ENCODE measurements at places on chromosomes 7 and 10.

GRCh38 chr10:34092891-34093290 lies 722.2 kb downstream of the PARD3 start:
- DNase-seq, result no peak

- no peak for DNase-seq
Observed at GRCh38 chr7:128738570-128739047, 550 bp upstream of the CALU start.

GRCh38 chr7:2092279-2092678 lies 140.5 kb downstream of the MAD1L1 start:
- DNase-seq, result no peak

DNA sequence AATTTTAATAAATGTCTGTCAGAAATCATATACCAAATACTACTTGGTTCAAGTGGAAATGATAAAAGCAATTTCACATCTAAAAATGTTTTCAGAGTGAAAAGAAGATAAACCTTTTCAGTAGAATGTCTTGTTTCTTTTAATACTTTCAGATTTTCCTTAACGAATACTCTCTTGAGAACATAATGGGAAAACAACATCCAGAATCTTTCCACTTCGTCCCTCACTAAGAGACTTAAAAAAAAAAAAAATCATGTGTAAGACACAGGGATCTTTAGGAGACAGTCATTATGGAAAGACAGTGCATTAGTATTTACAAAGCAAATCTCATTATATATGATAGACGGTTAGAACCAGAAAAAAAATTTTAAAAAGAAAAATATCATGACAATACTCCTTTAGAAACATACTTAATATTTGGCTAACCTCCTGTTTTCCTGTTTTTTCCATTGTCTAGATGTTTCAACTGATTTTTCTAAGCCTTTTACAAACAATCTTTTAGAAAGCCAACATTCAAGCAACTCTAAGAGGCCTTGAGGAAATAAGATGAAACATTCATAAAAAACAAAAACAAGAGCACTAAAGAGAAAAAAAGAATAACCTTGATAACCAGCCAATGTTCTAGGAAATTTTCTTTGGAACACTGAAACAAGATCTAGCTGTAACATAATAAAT lies 339.9 kb upstream of the LRRN3 start:
- DNase-seq, result no peak

DNA sequence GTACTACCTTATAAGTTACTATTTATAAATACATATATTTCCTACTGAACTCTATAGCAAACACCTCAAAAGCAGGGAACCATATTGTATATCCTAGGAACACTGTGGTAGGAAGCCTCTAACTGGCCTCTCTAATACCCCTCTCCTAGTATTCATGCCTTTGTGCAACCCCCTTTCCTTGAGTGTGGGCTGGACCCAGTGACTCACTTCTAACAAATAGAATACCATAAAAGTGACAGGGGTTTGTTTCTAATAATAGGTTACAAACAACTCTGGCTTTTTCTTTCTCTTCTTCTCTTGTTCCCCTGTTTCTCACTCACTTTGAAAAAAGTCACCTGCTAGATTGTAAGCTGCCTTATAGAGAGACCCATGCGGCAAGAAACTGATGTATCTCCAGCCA lies 51.6 kb upstream of the MACC1 start:
- DNase-seq, result no peak

GRCh38 chr10:70833601-70834000 lies 17.9 kb downstream of the SGPL1 start:
- no peak for DNase-seq

GRCh38 chr10:72263613-72264241 lies 10.0 kb upstream of the DDIT4 start:
- DNase-seq, result no peak

GRCh38 chr7:157016024-157016351 lies 5.5 kb upstream of the MNX1 start:
- no peak for DNase-seq

GRCh38 chr7:128000048-128000447 lies 31.2 kb downstream of the LRRC4 start:
- no peak for DNase-seq

DNA sequence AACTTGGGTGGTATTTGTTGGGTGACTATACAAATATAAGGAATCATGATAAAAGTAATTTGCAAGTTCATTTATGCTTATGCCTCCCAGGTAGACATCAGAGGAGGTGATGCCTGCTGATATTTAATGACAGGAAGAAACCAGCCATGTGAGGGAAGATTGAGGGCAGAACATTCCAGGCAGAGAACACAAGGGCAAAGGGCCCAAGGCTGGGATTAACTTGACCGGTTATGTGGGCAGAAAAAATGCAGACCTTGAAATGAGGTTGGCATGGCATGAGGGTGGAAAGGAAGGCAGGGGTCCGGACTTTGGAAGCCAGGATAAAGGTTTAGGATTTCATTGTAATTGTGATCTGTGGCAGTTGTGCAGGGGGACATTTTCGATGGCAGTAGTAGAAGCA lies 68.0 kb upstream of the MTPN start:
- no peak for DNase-seq

DNA sequence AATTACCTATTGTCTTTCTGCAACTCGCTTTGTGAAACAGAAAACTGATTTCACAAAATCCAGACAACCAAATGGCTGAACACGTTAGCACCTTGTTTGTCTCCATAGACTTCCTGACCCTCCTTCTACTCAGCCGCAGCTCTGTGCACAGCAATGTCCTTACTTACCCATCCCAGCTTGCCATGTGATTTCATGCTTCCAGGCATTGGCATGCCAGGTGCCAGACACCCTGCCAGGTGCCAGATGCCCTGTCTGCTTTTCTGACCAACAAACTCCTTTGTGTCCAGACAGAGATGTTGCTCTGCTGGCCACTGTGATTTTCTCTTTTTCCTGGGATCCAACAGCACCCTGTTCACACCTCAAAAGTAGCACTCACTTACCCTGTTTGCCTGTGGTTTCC lies 16.1 kb upstream of the FAM170B start:
- no peak for DNase-seq

DNA sequence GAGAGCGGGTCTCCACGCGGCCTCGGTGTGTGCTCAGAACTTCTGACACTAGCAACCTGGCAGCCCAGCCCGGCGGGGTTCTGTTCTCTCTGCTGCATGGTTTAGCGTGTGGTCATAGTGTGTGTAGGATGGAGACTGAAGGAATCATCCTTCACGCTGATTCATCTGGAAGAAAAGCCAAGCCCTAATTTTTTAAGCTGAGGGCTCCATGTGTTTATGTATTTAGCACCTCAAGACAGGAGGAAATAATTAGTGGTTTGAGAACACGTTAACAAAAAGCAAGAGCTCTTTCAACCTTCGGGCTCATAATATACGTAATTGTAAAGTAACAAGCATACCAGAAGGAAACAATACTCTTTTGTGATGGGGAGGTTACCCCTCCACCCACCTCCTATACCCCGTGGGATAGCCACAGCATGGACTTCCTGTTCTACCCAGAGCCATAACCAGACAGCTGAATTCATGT lies 504.6 kb upstream of the MKI67 start:
- no peak for DNase-seq

- no peak for DNase-seq
Observed at GRCh38 chr7:80335511-80336231, 176.2 kb downstream of the GNAT3 start.

DNA sequence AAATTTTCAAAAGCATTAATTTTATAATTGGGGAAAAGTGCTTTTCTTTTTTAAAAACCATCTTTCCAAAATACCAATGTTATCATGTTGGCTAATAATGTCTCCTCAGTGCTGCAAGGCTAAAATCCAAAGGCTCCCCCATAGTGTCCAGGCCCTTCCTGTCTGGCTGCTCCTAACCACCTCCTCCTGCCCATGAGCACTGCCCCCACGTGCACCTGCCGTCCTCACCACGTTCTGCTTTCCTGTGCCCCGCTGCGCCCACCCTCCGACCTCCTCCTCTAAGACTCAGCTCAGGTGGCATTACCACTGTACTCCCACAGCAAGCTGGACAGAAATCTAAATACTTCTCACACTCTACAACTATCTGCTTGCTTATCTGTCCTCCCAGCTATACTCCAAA lies 17.7 kb downstream of the PAXIP1 start:
- DNase-seq, result no peak

- no peak for DNase-seq
Observed at GRCh38 chr7:92639213-92639896, 49.2 kb upstream of the FAM133B start.

GRCh38 chr10:44986179-44986578 lies 7.6 kb upstream of the DEPP1 start:
- no peak for DNase-seq

- no peak for DNase-seq
Observed at GRCh38 chr10:4159173-4159572, 374.2 kb upstream of the KLF6 start.

DNA sequence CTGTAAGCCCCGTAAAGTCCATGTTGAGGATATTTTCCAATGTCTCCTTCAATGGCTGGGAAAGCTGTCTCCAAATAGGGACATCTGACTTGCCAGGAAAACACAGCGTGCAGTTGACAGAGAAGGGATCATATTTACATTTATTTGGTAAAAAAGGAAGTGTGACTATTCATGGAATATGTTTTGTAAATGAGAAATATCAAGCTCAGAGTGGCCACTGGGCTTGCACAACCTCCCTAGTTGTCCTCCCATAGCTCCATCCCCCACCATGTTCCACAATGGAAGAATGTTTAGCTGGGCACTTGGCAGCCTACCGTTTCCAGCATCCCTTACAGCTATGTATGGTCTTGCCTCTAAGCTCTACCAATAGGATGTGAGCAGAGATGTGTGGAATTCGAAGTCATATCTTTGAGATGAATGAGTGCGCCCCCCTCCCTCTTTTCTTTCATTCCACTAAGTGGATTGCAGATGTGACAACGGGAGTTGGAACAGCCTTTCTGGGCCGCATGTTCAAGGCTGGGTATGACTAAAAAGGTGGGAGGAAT lies 306.6 kb upstream of the ZMIZ1 start:
- no peak for DNase-seq

GRCh38 chr7:82051601-82052000 lies 281.8 kb upstream of the HGF start:
- no peak for DNase-seq

DNA sequence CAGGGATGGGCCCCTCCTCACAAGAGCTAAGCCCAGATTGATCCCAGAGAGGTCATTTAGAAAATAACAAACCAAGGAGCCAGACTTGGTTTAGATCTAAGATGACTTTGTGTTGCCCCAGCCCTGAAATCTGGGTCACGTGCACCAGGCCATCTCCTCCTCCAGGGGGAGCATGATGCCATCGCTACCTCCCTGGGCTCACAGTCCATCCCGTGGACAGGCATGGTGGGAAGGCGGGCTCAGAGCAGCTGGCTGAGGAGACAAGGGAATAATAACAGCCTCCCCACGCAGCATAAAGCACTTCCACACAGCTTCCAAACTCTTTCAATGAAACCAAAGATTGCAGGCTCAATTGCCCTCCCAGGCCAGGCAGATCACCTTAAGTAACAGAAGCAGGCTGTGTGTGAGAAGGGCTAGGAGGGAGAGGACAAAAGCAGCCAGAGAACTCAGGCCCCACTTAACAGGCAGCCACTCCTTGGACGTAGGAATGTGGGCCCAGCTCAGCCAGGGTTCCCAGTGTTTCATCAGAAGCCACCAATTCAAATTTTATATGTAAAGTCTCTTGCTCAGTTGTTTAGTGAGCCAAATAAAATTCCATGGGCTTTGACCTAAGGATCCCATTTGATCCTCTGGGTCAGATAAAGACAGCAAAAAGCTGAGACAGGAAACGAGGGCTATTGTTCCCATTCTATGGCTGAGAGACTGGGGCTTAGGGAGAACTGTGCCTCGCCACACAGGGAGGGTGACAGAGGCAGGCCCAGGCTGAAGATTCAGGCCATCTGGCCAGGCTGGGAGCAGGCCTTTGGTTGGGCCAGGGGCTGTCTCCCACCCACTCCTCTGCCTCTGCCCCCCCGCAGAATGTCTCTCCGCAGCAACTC lies 100.2 kb downstream of the COL13A1 start:
- DNase-seq, result peak; percentile 40

- DNase-seq, result no peak
Observed at GRCh38 chr7:66233638-66234037, 28.5 kb downstream of the TPST1 start.

DNA sequence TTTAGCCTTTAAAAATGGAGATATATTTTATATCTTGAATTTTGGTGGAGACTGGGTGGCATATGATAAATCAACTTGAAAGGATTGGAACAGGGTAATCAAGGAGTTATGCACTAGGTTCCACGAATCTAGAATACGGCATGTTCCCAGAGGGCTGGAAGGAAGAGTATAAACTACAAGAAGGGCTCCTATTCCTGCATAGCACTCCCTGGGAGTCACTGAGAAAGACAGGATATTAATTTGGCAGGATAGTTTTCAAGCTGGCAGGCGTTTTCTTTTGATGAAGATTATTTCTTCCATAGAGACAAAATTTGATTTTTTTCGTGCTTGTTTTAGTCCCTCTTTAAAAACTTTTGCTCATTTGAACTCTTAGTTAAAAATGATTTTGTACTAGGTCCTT lies 119.7 kb downstream of the VWC2 start:
- DNase-seq, result no peak

- DNase-seq, result no peak
Observed at GRCh38 chr7:158322616-158323530, 264.8 kb downstream of the PTPRN2 start.

DNA sequence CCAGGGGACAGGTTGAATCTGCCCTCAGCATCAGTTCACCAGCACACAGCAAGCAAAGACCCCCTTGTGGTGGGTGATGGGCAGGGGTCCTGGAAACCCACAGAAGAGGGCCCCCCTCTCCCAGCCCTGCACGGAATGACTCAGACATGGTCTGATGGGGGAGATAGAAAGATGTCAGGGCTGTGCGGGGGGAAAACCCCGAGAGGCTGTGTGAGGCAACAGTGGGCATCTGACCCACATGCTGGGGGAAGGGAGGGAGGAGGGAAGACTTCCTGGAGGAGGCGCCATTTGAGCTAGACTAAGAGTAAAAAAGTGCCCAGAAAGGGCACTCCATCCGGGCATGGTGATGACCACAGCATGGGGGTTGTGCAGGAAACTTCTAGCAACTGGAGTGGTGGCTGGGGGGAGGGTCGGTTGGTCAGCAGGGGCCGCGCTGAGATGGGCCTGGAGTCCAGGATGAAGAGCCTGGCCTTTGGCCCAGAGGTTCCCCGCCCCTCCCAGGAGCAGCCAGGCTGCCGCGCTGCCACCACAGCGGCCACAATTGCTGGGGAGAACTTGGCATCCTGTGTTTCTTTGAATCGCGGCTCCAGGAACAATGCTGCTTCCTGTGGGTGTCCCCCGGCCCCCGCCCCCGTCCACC lies 2.5 kb downstream of the LFNG start:
- DNase-seq, result no peak

- no peak for DNase-seq
Observed at GRCh38 chr10:103504181-103504783, 10.8 kb downstream of the NEURL1 start.

DNA sequence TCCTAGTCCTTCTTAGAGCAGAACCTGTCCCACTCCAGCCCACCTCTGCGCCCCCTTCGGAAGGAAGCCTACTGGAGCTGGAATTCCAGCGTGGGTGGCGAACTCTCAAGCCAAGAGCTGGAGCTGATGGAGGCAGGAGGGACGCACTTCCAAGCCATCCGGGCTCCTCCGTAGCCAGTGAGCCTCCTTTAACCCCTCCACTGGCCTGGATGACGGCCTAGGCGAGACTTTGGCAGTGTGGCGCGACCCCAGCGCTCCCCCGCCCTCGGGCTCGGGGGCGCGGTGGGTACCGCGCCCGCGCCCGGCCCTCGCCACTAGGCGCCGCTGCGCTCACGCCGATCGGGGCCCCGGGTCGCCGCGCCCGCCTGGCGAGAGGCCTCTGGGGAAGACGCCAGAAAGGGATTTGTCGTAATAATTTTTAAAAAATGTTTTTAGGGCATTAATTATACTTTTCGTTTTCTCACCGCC lies 5.1 kb upstream of the EMX2 start:
- DNase-seq, result peak; percentile 75
